NCI-H2029 treated with DMSO at 0.1 percent for 48 hours (cell line): ENCODE measurements at places on chromosomes 11 and 22.

DNA sequence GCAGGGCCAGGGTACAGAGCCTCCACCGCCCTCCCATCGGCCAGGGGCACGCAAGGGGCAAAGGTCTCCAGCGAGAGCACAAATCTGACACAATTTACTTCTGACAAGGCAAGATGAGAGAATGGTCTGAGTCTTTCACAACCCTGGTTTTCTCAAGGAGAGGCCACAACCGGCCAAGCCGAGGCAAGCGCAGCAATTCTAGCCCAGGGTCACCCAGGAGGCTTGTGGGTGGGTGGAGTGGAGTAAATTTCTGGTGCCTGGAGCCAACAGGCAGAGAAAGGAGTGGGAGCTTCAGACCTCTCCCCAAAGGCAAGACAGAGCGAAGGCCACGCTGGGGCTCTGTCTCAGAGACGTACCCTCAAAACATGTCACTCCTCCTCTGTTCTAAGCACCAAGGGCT, 9.3 kb downstream of the LARGE2 start:
- DNase-seq = no peak

DNA sequence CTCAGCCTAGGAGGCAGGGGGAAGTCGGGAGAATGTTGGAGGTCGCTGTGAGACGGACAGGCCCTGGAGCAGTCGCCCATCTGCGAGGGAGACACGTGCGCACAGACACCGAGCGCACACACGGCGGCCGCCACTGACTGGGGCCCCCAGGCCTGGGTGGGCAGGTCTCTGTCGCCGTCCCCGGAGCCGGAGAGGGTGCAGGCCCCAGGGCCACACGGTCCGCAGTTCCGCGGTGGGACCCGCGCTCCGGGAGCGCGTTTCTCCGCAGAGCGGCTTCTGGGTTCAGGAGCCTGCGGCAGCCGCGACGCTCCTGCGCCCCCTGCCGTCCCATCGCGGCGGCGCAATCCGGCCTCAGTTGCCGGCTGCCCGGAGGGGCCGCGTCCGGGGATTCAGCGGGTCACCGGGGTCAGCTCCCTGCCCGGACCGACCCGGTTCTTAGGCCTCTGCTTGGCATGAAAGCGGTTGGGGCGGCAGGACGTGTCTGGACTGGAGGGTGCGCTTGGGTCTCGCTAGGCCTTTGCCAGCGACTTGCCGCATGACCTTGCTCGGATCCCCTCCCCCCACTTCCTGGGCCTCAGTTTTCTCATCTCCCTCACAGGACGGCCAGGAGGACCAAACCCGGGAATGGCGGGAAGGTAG, 31.2 kb downstream of the PDE2A start:
- no peak for DNase-seq

GRCh38 chr11:122628810-122629555, 26.5 kb upstream of the UBASH3B start:
- peak; percentile 40 for DNase-seq

DNA sequence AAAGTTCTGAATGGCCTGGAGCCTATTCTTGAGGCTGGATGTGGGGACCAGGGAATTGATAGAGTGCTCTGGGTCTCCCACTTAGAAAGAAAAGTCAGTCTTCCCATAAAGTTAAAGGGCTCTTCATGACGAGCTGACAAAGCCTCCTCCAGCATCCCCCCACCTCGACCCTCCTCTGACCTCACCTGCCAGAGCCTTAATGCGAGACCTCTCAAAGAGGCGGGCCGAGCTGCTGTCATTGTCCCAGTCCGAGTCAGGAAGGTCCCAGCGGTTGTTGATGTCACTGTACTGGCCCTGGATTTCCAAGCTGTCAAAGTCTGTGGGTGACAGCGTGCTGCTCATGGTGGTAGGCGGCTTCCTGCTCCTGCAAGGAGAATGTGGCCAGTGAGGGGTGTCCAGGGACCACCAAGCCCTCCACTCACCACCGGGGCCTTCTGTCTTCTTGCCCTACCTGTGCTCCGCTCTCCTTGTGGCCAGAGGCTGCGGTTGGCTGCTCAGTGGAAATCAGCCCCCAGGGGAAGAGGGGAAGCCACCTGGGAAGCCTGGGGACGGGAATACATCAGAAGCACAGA, 8.0 kb downstream of the SPTBN2 start:
- DNase-seq = no peak

GRCh38 chr11:130829920-130830511, 86.3 kb downstream of the SNX19 start:
- DNase-seq = no peak

GRCh38 chr11:64092761-64093136, 57.0 kb downstream of the FLRT1 start:
- no peak for DNase-seq

DNA sequence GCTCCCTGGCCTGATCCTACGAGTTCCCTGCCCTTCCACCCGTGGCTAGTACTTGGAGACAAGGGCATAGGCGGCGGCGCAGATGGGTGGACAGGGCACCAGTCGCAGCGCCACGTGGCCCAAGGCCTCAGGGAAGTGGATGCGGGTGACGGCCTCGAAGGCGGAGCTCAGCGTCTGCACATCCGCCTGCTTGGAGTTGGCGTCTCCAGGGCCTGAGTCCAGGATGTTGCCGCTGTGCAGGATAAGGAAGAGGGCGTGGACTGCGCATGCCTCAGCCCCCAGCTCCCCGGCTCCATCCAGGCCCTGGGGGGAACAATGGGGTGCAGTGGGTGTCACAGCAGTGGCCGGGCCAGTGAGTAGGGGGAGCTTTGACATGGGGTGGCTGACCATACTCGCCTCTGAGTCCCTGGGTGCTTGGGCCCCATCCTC, 6.6 kb downstream of the PITPNM1 start:
- no peak for DNase-seq

- no peak for DNase-seq
These were observed 31.2 kb downstream of the POU2AF3 start for GRCh38 chr11:111329306-111330204.

- DNase-seq = peak; percentile 3
These were observed 78.3 kb upstream of the MYO18B start for GRCh38 chr22:25663654-25664053.

DNA sequence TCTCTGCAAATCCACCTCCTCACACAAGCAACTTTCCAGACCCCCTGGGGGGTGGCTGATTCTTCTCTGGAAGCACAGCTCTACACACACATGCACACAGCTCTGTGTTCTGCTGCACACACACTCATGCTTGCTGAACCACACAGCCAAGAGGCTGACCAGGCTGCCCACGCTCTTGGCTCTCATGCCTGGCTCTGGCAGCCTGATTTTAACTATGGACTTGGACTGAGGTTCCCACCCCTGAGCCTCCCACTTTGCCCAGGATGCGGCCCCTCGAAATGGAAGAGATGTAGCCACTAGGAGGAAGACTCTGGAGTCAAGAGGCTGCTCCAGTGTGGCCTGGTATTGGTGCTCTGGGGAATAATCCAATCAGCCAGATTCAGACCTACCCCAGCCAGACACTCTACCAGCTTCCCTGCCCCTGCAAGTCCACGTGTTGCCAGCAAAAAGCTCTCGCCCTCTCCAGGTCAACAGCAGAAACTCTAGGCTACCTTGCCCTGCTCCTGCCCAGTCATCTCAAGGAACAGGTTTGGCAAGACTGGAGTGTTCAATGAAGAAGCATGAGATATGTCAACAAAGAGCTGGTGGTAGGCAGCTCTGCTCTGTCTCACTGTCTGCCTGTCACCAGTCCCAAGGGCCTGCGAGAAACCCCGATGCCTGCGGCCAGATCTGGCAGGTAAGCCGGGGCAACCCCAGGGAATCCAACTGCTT, 8.8 kb upstream of the CASTOR1 start:
- DNase-seq = peak; percentile 29

DNA sequence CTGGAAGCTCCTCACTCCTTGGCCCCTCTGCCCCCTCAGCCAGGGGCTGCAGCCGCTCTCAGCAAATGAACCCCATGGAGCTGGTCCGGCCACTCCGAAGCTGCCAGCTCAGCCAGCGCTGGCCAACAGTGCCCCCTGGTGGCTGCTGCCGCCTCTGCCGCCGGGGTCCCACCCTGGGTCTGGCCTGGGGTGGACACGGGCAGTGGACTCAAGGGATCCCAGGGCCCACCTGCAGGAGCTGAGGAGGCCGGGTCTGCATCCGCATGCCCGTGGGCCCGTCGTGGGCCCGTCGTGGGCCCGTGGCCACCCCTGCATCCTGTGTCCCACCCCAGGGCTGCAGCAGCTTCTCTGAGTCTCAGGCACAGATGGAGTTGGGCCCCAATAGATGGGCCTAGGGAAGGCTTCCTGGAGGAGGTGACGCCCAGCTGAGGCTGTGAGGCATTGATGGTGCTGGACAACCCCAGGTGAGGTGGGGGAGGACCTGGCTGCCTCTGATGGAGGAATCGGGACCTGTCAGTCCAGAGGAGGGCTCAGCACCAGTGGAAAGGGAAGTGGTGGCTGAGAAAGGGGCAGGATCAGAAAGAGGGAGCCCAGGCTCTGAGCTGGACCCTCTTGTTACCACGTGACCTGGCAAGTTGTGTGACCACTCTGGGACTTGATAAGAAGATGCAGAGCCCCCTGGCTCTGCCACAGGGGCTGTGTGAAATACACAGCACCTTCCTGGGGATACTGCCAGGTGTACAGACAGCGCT, 522.3 kb downstream of the BRD1 start:
- DNase-seq = no peak

GRCh38 chr11:131889760-131890581, 519.6 kb downstream of the NTM start:
- DNase-seq = no peak
